ENCODE measurements at places on chromosomes 6 and 20.

- DNase-seq = no peak
Measured at GRCh38 chr20:50133041-50133440, 20.1 kb upstream of the UBE2V1 start.

DNA sequence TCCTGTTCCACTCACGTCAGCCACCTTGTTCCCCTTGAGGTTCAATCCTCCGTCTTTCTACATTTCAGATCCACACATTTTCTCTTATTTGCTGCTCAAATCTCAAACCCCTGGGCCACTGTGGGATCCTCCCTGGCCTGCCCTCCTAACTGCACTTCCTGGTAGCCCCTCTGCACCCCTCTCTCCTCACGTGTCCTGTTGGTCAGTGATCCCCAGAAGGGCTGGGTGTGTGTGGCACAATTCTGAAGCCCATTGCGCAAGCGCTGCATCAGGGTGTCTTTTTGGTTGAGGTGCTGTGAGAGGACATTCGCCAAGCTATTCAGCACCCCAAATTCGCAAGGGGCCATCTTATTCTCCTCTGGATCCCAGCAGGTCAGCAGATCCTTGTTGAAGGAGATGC lies 2.3 kb downstream of the HLA-DMB start:
- DNase-seq = no peak

DNA sequence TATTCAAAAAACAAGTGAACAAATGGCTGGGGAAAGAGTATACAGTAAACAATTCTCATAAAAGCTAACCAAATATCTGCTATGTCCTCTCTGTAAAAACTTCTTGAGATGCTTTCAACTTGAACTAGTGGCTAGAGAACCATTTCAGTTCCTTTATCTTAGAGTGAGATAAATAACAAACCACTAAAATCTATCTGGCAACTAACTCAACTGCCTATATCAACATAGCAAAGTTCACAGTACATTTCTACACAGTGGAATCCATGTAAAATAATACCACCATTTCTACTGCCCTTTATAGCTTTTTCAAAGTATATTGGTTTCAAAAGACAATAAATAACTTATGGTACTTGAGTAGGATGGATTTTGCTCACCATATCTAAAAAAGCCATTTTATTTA lies 95.1 kb downstream of the MMS22L start:
- no peak for DNase-seq

GRCh38 chr20:13325033-13325432 lies 104.0 kb downstream of the ISM1 start:
- DNase-seq = no peak

- no peak for DNase-seq
Measured at GRCh38 chr20:20553541-20553940, 158.9 kb downstream of the RALGAPA2 start.

- DNase-seq = no peak
Measured at GRCh38 chr6:98039443-98039842, 756.4 kb upstream of the MMS22L start.

- no peak for DNase-seq
Measured at GRCh38 chr20:63538204-63539091, 1.3 kb upstream of the PTK6 start.

DNA sequence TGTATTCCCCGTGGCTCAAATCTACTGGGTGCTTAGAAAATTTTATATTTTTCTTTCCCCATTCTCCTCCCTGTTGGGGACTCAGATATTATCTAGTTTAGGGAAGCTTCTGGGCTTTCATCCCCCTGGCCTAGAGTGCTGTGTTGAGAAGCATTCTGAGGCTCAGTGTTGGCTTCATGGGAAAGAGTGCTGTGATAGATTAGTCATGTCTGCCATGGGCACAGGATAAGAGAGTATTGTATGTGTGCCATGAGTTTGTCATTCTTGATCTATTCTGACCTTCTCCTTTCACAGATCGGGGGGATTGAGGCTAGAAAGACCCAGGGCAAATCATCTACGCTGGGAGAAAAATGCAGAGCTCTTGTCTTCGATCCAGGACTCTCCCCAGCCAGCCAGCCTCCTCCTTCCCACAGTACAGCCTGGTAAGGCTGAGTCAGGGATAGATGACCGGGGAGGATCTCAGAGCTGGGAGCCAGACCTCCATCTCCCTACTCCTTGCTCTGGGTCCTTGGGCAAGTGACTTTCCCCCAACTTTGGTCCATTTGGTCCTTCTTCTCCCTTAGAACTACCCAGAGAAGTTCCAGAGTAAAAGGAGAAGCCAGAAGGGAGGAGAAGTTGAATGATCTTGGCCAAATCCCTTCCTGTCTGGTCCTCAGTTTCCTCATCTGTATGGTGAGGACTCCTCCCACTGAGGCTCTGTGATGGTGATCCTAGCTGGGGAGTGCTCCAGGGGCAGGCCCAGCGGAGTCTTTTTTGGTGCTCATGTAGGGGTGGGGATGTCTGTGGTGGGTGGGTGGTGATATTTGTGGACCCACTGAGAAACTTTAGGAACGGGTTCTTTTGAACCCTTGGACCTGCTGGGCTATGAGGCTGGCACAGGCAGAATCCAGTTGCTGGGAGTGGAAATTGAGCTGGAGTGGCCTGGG lies 5.0 kb downstream of the SRC start:
- DNase-seq = no peak

DNA sequence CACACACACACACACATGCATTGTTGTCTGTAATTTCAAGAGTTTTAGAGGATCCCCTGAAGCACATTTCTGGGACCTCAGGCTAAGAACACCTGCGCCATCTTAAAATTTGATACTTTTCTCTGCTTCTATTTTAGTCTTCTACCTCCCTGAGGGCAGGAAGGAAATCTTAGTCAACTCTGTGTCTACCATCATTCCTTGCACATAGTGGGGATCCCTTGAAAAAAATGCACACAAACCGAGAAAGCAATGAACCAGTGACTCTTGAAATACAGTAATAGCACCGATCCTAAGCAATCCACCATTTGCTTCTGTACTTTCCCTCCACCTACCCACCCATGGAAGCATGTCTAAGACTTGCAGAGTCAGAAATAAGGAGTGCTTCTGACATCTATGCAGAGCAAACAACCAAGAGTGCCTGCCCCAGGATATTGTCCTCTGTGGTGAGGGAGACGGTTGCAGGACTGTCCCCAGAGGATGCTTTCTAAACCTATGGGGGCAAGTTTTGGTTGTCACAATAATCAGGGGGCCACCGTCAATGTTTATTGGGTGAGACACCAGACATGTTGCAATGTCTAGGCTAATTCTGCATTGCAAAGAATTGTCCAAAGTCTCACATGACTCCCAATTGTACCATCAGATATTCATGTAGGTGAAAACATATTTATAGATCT lies 208.0 kb upstream of the TAB2 start:
- no peak for DNase-seq

DNA sequence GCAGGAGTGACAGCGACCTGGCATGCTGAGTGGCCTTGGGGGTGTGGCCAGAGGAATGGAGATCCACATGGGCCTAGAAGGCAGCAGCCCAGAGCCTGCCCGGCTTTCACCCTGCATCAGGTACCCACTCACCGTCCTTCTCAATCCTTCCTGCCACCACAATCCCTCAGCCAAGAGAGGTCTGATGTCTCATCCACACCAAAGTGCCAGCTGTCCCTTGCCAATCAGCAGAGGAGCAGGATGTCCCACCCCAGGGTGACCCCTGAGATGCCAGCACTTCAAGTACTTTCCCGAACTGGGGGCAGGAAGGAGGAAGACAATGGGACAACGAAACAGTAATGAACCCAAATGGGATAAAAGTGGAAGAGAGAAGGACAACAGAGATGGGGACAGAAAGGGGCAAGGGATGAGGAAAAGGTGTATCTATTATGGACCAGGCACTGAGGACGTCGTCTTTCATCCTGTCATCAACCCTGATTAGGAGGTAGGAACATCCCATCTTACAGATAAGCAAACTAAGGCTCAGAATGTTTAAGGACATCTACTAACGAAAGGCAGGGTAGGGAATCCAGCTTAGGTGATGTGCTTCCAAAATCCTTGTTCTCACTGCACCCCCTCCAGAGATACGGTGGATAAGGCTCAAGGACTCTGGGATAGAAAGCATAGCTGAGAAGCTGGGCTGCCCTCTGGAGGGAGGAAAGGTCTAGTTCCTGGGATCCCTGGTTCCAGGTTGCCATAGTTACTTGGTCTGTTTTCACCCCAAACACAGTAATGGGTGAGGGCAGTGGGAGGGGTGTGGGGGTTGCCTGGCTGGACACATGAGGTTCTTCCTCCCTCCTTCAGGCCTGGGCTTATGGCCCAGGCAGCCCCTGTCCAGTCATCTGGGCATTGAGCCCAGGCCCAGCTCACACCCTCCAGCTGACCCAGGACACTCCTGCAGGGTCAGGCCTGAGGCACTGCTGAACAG lies 4.5 kb upstream of the TNXB start:
- DNase-seq = no peak

DNA sequence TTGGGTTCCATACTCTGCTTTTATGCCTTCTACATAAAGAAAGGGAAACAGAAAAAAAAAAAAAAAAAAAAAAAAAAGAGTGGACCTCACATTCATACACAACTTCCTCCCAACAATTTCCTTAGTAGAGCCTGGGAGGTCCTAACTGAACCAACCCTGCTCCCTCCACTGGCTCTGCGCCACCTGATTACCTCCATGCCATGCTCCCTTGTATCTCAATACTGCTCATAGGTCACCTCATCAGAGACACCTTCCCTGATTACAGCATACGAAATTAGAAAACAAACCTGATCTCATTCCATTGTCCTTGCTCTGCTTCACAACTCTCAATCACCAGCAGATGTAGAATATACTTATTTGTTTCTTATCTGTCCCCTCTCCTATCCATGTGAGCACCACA lies 134.2 kb upstream of the EYA4 start:
- no peak for DNase-seq

- DNase-seq = no peak
Measured at GRCh38 chr6:118580585-118581419, 32.7 kb downstream of the PLN start.

- DNase-seq = no peak
Measured at GRCh38 chr6:42363926-42364849, 87.5 kb downstream of the TRERF1 start.

DNA sequence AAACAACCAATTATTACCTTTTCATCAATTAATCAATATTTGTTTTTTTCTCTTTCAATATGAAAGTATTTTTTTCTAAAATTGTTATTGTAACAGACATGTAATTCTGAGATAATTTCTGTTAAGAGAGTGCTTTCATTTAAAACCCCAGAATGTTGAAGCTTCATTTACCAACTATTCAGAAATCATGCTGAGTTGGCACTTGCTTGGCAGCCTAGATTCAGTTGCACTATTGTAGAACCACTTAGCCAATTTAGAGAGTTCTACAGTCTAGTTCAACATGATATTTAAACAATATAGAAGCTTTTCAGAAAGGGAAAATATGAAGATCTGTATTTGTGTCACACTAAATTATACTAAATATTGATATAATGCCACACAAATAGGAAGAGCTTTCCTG lies 56.1 kb upstream of the NKAIN2 start:
- no peak for DNase-seq

GRCh38 chr6:43471399-43471798 lies 6.0 kb upstream of the TJAP1 start:
- DNase-seq = no peak

- no peak for DNase-seq
Measured at GRCh38 chr6:19851241-19852089, 14.3 kb downstream of the ID4 start.

DNA sequence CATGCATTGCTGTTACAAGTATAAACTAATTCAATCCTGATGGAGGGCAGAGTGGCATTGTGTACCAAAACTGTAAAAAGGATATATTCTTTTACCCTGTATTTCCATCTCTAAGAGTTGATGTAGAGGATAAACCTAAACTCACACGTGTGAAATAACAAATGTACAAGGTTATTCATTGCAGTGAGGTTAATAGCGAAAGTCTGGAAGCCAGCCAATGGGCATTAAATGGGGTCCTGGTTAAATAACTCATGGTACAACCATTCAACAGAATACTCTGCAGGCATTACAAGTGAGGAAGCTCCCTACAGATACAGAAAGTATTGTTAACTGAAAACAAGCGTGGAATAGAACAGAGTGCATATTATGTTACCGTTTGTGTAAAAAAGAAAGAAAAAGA lies 56.9 kb downstream of the BCAS1 start:
- no peak for DNase-seq

- no peak for DNase-seq
Measured at GRCh38 chr6:115887891-115888290, 172.8 kb downstream of the FRK start.

GRCh38 chr20:50227506-50227905 lies 36.9 kb downstream of the CEBPB start:
- no peak for DNase-seq

GRCh38 chr6:90159452-90159851 lies 137.2 kb downstream of the BACH2 start:
- DNase-seq = no peak

DNA sequence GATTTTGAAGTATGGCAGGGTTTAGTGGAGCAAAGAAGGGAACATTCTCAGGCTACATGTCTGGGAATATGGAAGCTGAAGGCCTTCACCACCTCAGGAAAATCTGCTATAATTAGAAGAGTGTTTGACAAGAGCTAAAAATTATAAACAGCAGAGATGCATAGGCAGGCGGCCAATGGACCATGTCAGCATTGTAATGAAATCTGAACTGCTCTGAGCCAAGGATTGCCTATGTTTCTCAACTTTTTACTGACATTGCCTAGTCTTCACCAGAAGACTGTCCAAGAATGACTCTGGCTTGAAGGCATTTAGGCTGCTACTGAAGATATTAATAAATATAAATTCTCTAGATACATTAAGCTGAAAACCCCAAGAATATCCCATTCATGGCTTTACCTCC lies 84.1 kb downstream of the C6orf52 start:
- no peak for DNase-seq

DNA sequence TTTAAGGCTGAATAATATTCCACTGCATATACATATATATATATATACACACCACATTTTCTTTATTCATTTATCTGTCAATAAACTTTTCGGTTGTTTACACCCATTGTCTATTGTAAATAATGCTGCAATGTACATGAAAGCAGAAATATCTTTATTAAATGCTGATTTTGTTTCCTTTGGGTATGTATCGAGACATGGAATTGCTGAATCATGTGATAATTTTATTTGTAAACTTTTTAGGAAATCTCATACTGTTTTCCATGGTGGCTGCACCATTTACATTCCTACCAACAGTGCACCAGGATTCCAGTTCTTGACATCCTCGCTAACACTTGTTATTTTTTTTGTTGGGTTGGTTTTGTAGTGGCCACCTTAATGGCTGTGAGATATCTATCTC lies 14.1 kb upstream of the HLA-DOA start:
- no peak for DNase-seq

DNA sequence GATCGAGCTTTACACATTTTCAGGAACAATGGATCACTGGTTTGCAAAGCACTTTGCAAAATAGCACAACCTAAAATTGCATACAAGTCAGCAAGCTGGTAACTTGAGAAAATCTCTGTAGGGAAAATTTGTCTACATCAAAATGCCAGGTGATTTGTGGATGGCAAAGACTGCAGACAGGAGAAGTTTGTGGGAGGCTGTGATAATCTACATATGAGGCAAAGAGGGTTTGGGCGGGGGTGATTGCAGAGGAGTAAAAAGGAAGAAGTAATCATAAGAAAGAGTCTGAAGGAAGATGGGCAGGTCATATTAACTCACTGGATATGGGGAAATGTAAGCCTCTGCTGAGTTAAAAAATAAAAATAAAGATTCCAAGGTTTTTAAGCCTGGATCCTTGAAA lies 166.3 kb upstream of the STXBP5 start:
- no peak for DNase-seq

All from activated CD4-positive, alpha-beta T cell treated with anti-CD3 and anti-CD28 coated beads, Interleukin-2, amount 50 U/mL, for 48 hours (primary cell).